ENCODE measurements at places on chromosomes 16 and 17.

- no peak for DNase-seq
Observed at GRCh38 chr16:13439766-13440165, 480.2 kb upstream of the ERCC4 start.

- DNase-seq, result no peak
Observed at GRCh38 chr17:40019140-40019991, 4.1 kb downstream of the CSF3 start.

- DNase-seq, result no peak
Observed at GRCh38 chr17:29664743-29665480, 42.2 kb upstream of the CORO6 start.

GRCh38 chr17:39064374-39064773, 87.1 kb downstream of the PLXDC1 start:
- no peak for DNase-seq

DNA sequence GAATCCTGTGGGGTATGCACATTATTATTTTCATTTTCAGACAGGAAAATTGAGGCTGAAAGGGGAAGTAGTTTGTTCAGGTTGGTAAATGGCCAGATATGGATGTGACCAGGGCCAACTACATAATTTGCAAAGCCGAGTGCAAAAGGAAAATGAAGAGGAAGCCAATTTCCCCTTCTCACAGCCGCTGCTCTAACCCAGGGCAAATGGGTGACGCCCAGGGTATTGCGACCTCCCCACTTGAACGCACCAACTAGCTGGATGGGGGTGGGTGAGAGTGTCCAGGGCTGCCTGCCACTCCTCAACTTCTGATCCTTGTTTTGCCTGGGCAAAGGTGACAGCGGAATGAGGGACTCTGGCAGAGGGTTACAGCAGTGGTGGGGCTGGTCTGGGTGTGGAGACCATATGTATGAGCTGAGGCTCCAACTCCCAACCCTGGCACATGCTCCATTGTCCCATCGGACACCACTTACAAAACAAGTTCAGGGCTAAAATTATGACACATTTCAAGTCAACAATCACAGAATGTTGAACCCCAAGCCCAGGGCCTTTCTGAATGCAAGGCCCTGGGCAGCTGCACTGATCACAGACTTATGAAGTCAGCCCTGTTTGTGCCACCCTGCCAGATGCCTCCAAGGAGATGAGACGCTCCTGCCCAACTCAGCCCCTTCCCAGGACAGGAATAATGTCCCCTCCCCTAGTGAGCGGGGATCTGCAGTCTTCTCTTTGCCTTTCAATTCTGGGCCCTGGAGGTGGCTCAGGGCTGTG, 1.7 kb downstream of the ANKRD40CL start:
- DNase-seq, result no peak

- DNase-seq, result no peak
Observed at GRCh38 chr16:25109643-25110042, 1.9 kb upstream of the LCMT1 start.

- DNase-seq, result no peak
Observed at GRCh38 chr16:84259691-84260090, 19.9 kb upstream of the KCNG4 start.

- peak; percentile 57 for DNase-seq
Observed at GRCh38 chr17:75087558-75088453, at the start of gene SLC16A5. Gene SLC16A5 (plus strand): TSS chr17:75087954. CDS start chr17:75093637, 5,683 bp downstream.

DNA sequence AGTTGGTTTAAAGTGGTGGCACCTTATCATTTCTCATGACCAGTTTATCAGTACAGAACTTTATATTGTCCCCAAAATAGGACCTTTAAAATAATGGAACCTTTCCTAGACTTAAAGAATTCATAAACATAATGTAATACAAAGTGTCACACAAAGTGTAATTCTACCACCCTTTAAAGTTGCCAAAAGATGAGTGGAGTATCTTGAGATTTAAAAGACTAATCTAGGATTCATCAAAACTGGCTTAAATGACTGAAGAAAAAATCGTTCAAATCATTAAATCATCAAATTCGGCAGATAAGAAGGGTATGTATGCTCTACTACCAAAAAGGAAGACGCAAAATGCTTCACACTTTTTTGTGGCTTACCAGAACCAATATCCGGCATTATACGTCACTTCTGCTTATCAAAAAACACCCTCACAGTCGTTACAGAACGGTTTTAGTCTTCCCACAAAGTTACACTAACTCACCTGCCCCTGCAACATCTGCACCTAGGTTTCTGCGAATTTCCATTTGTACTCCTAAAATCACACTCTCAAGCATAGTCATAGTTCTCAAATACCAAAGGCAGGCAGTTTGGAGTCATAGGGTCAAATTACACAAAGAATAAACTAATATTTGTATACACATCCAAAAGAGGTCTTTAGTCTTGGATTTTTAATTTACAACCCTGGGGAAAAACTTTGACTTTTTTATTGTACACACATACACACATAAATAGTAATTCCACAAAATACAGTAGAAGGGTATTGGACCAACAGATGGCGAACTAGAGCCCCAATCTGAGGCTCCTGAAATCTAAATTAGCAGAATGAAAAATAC, 1.4 kb upstream of the KANSL1 start:
- DNase-seq, result peak; percentile 42

DNA sequence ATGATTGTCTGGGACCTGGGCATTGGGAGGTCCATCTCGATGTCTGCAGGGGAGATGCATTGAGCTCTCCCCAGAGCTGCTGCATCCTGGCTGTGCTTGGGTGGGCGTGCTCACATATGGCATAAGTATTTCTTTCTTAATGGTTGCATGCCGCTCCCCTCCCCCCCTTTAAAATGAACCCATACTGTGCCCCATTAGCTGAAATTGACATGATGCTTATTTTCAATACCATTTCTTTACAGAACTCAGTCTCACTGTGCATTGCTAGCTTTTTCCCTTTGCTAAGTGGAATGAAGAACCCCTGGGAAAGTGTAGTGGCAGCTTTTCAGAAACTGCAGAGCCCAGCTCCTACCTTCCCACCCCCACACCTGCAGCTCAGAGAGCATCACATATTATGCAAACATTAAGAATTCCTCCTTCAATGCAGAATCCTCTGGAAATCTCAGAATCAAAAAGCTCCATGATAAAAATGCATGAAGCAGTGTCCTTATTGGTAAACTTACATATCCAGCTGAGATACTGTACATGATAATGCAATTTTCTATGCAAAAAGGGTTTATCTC, 56.4 kb downstream of the HS3ST4 start:
- no peak for DNase-seq

DNA sequence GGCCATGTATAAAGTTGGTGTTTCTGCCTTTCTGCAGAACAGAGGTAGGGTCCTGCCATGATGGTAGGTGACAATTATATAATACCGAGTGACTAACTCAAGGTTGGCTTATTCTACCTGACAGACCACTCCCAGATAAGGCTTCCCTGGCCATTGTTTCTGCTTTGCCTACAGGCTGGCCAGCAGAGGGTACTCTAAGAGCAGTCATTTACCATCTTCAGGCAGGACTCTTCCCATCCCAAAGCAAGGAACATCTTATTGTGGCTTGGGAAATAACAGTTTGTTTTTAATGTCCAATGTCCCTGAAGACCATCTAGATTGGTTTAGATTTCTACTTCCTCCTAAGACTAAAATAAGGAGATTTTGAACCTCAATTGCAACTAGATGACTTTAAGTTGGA, 74.1 kb downstream of the SNX11 start:
- DNase-seq, result no peak

DNA sequence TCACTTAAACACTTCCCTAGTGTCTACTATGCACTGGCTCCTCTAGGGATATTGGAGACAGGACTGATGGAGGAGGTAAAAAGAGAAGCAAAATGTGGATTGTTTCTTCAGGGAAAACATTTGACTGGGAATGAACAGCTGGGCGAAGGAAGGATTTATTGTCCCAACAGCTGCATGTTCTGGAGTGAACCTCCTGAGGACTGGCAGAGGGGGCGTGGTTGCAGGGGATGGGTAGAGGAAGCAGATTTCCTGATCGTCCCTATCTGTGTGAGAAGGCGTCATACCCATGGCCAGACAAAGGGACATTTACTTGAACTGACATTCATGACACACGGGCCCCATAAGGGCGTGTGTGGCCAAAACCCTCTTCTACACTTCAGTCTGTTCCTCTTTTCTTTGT, 321.5 kb downstream of the MAP2K4 start:
- DNase-seq, result no peak

DNA sequence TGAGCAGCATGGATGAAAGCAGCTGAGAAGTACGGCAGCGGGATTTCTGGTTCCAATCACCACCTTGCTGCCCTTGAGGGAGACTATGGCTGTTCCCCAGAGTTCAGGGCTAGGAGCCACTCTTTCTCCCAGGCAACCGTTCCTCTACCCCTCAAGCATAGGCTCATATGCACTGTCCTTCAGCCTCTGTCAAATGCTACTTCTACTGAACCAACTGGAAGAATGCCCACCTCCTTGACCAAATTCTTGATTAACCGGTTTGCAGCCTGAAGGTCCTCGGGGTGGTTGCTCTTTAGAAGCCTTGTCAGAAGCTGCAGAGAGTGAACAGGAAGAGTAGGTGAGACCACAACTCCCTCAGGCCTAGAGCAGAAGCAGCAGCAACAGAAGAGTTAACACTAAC, 23.8 kb downstream of the GGA2 start:
- no peak for DNase-seq

DNA sequence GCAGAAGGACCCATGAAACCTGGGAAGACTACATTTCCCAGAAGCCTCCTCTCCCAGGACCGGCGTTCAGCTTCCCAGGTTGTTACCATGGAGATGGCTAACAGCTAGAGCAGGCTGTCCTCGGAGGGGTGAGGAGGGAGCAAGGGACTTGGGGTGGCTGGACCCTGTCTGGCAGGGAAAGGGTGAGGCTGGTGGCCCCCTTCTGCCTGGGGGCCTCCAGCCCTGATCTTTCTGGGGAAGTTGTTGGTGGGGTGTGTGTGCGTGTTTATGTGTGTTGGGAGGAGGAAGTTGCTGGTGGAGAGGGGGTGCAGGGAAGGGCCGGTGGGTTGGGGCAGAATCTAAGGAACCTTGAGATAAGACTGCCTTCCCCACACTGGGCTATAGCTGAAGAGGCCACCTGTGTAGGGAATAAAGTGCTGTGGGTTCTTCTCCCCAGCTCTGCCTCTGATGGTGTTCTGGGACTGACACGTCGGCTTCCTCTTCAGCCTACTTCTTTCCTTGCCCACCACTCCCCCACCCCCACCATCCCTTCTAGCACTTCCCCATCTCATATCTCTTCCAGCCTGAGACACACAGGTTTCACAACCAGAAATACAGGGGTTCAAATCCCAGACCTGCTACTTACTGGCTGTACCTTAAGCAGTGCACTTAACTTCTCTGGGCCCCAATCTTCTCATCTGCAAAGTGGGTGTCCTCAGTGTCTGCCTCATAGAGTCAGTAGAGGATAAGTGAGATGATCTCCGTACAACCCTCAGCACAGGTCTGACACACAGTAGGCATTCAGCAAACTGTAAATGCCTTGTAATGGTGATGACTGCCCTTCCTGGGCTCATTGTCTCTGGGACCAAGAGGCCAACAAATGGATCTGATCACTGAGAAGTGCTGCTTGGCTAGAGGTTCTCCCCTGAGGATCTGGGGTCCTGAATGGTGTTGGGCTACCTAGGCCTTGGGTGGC, at the start of gene DRC7:
TSS of gene DRC7 (plus strand) at position 82 of the 955 bp plus-strand sequence. CDS start 3,144 bp downstream, outside the sequence.
- DNase-seq, result peak; percentile 34

DNA sequence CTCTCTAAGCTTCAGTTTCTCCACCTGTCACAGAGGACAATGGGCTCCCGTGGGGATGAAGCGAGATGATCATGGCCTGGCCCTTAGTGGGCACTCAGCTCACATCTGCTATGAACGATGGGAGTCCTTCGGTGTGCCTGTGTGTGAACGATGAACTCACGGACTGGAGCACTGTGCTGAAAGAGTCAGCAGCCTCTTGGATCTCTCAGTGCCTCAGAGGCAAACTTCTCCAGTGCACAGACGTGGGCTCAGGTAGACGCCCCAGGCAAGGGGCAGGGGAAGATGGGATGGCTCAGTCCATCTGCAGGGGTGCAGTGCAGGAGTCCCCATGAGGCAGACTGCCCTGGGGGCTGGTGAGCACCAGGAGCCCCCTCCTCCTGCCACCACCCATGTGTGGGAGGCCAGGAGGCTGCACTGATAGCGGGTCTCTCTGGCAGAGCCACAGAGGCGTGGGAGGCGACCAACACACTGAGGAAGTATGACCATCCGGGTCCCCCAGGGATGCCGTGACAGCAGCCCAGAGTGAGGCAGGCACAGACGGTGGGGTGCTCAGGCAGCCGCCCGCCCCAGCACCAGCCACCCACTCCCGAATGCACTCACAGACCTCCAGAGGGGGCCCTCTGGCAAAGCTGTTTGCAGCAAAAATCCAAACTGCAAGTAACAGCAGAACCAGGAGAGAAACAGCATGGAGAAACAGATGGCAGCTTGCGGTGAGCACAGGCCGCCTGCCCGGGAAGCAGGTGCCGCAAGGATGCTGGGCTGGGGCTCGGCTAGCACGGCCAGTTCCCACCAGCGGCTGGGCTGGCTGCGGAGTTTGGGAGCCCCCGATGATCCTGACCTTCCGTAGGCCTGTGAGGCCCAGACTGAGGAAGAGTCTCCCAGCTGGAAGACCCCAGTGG, 82.7 kb downstream of the RPH3AL start:
- DNase-seq, result no peak

GRCh38 chr17:2634361-2634960, 41.0 kb downstream of the PAFAH1B1 start:
- DNase-seq, result no peak

DNA sequence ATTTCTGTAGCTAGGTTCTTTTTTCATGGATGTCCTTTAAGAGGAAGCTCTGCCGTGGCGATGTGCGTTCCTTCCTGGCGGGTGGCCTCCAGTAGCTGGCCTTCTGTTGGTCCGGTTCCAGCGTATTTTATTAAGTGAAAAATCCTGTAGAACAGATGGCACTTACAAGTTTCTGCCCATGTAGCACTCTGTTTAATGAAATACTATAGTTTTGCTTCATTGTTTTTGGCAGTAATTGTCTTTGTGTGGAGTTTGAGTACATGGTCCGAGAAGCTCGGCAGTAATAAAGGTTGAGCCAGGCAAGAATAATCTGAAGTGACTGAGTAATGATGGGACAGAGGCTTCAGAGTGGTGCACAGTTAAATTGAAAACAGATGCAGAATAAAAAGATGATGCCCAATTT, 20.4 kb downstream of the USP10 start:
- no peak for DNase-seq
